Neural crest cell (in vitro differentiated cells): ENCODE measurements at places on chromosomes 7 and 10. TPM values are rescaled to one million over a fixed set of nuclear protein-coding genes. Genes with fewer than 3 reads are reported as not detected.

ENTPD1 gene
- 0.27 and 0.37 TPM in 2 replicates for total RNA-seq

LMOD2 gene
- not detected in 2 replicates for total RNA-seq

OR13A1 gene
- 0.09 TPM in 1 of 2 replicates, not detected in the other for total RNA-seq

CCL26 gene
- total RNA-seq = not detected in 2 replicates

ARHGAP22 gene
- 5.2 and 7.5 TPM in 2 replicates for total RNA-seq

IQUB gene
- 0.56 and 0.73 TPM in 2 replicates for total RNA-seq

TRIL gene
- total RNA-seq = 60.7 and 61.5 TPM in 2 replicates

ITPRID1 gene
- total RNA-seq = not detected in 2 replicates

MYPN gene
- total RNA-seq = not detected in 2 replicates

GFRA1 gene
- 72.4 and 72.8 TPM in 2 replicates for total RNA-seq

SEMA4G gene
- 7.0 and 9.1 TPM in 2 replicates for total RNA-seq

LRMDA gene
- total RNA-seq = 0.98 and 3.1 TPM in 2 replicates

EVX1 gene
- total RNA-seq = 0.79 and 0.80 TPM in 2 replicates

LBX1 gene
- total RNA-seq = 1.0 and 1.1 TPM in 2 replicates

SHTN1 gene
- total RNA-seq = 10.0 and 10.5 TPM in 2 replicates

DENND10 gene
- 48.1 and 49.3 TPM in 2 replicates for total RNA-seq

CUZD1 gene
- not detected in 2 replicates for total RNA-seq

AGMO gene
- 0.51 and 1.0 TPM in 2 replicates for total RNA-seq

CNNM1 gene
- total RNA-seq = 1.6 and 2.0 TPM in 2 replicates

PROSER2 gene
- total RNA-seq = 7.5 and 7.7 TPM in 2 replicates

SEMA3E gene
- 0.09 and 0.41 TPM in 2 replicates for total RNA-seq

PDCD4 gene
- 37.8 and 41.9 TPM in 2 replicates for total RNA-seq

RASSF4 gene
- total RNA-seq = 16.4 and 18.6 TPM in 2 replicates

NUDT1 gene
- 54.9 and 60.2 TPM in 2 replicates for total RNA-seq

PRSS37 gene
- total RNA-seq = not detected in 2 replicates

CXCL12 gene
- 3.6 and 4.0 TPM in 2 replicates for total RNA-seq

GHRHR gene
- 0.84 TPM in 1 of 2 replicates, not detected in the other for total RNA-seq

CALML5 gene
- not detected in 2 replicates for total RNA-seq

AGAP3 gene
- total RNA-seq = 128 and 139 TPM in 2 replicates

ACSM6 gene
- total RNA-seq = not detected in 2 replicates

AP3M1 gene
- 69.5 and 73.1 TPM in 2 replicates for total RNA-seq

ADGRA1 gene
- total RNA-seq = 0.33 and 0.41 TPM in 2 replicates

PIK3CG gene
- not detected in 2 replicates for total RNA-seq

COL13A1 gene
- 8.1 and 9.5 TPM in 2 replicates for total RNA-seq

GALNT17 gene
- total RNA-seq = 10.4 and 11.0 TPM in 2 replicates
